ENCODE measurements at places on chromosomes 7 and 10. TPM values are rescaled to one million over a fixed set of nuclear protein-coding genes. Genes with fewer than 3 reads are reported as not detected.

DNA sequence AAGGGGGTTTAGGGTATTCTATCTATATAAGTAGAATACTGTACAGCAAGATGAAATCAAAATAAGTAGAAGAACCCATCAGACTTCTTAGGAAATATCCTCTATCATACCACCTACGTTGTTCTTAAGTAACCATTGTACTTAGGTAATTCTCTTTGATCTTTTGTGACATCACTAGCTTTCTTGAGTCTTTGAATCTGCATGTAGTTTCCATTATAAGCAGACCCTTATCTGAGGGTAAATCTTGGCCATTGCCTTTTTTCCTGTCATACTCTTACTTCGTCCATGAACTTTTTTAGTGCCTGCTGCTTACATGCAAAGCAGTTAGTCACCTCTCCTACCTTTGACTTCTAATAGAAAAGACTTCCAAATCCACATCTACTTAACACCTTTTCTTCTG lies 49.0 kb downstream of the WAC start:
- DNase-seq: no peak

Gene C7orf57
- 0.21 TPM for total RNA-seq

Gene RRP12
- 35.6 TPM for total RNA-seq

Gene ASAH2
- 1.8 TPM for total RNA-seq

Gene PNLIPRP3
- not detected for total RNA-seq

DNA sequence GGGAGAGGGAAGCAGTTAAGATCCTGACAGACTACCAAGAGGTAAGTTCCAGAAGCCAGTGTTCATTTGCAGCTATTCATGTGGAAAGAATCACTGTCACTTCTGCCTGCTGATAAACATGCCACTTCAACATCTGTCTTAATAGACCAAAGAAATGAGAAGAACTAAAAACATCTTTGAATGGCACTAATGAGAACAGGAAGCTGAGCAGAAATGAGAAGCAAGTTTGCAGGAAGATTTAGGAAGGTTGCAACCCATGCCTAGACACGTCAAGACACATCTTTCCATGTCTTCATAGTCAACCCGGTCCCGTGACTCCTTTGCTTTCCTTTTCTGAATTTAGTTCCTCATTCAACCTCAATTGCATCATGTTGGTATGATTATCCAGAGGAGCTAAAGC lies 180.0 kb downstream of the PDE1C start:
- DNase-seq: no peak

GRCh38 chr7:82549616-82550285 lies 106.2 kb upstream of the CACNA2D1 start:
- no peak for DNase-seq

DNA sequence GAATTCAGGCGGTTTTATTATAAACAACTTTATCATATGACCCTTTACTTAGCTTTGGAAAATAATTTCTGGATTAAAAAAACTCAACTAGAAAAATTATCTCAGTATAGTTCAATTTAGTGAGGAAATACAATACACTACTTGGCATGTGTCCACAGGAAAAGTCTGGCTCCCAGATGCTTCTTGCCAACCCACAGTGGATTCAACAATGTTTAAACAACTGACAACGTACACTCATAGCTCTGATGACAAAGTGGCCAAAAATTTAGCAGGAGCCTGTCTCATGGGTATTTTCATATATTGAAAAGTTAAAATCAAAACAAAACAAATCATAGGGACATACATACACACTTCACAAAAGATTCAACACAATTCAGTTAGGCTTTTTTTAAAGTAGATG lies 158.8 kb downstream of the SKAP2 start:
- DNase-seq: no peak

GRCh38 chr10:128624656-128625530 lies 498.7 kb upstream of the MKI67 start:
- no peak for DNase-seq

Gene NACAD
- 93.1 TPM for total RNA-seq

Gene HECW1
- total RNA-seq: 77.5 TPM

GRCh38 chr7:19099194-19099593 lies 18.2 kb downstream of the TWIST1 start:
- DNase-seq: no peak

GRCh38 chr7:88761779-88762178 lies 2.3 kb downstream of the ZNF804B start:
- DNase-seq: no peak

Gene AKR1B15
- total RNA-seq: not detected

GRCh38 chr10:63672491-63672890 lies 151.3 kb downstream of the REEP3 start:
- no peak for DNase-seq

- DNase-seq: no peak
Measured at GRCh38 chr7:30169579-30169978, 34.8 kb downstream of the MTURN start.

GRCh38 chr10:118207470-118208007 lies 134.6 kb downstream of the FAM204A start:
- DNase-seq: no peak

GRCh38 chr7:3206771-3207191 lies 94.3 kb upstream of the SDK1 start:
- DNase-seq: no peak

DNA sequence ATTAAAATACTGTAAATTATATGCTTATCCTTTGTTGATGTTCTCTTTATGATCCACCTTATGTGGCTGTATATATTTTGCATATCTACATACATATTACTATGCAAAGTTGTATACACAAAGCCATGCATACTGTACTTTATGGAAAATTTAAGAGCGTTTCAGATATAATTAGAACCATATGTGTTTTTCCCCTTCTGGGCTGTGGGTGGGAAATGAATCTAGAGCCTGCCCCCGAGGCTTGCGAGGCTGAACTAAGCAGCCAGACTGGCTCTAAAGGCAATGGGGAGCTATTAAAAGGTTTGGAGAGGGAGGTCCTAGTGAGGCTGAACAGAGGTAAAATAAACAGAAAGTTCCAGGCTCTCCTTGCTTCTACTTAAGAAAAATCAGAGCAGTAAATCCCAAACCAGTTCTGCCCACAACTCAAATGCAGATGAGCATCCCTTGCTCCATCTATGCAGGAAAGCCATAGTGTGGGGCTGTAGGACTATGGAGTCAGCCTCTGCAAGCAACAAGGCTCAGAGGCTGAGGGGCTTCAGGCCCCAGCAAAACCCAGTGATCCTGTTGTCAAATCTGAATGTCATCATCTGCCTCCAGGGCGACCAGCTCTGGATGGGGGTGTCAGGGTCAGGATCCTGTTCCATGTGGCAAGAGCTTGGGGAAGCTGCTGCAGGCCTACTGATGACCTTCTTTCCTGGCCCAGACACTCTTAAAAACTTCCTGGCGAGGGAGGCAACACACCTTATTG lies 14.1 kb upstream of the DDIT4 start:
- no peak for DNase-seq

Measured in dorsolateral prefrontal cortex (tissue), 122 donors.